ENCODE measurements at places on chromosomes 5 and 9.

GRCh38 chr9:31137176-31138160, 1247.0 kb upstream of the ACO1 start:
- no peak for DNase-seq

DNA sequence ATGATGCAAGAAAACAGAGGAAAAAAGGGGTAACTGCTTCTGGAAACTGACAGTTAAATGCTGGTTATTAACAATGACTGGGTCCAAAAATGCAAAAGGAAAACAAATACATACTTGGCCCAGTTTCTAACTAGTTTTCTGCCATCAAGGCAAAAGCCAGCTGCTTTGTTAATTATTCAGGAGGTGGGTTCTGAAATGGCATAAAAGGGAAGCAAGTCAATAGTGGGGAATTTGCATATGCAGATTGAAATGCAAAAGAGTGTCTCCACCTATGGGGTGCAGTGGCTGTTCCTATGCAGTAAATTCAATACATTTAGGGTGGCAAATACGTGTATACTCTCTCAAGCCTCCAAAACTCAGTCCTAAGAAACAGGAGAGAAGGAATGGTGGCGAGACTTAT, 33.4 kb downstream of the BARHL1 start:
- no peak for DNase-seq

DNA sequence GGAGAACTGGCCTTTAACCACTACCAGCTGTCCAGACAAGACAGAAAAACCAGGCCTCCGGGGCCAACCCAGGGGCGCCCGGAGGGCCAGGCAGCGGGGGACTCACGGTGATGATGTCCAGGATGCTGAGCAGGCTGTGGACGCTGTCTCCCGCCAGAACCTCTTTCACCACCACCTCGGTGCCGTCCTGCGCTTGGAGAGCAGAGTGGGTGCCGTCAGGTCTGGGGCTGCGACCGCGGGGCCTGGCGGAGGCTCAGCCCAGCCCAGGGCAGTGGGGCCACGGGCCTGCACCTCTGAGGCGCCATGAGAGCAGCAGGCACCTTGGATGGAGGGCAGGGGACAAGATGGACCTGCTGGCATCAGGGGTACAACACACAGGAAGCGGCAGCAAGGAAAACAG, 9.7 kb downstream of the PNPLA7 start:
- DNase-seq = no peak

GRCh38 chr9:80931163-80931562, 758.2 kb downstream of the TLE1 start:
- no peak for DNase-seq

DNA sequence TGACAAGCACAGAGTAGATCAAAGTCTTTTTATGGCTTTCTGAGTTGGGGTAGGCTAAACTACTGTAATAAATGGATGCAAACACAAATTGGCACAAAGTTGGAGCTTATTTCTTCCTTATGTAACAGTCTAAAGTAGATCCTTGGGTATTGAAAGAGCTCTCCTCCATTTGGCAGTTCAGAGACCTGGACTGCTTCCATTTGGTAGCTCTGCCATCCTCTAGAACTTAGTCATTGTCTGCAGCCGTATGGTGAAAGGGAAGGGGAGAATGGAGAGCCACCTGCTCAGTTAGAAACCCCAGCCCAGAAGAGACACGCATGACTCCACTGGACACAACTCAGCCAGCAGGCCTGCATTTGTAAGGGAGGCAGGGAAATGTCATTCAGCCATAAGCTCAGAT, 345.0 kb downstream of the DMAC1 start:
- no peak for DNase-seq

DNA sequence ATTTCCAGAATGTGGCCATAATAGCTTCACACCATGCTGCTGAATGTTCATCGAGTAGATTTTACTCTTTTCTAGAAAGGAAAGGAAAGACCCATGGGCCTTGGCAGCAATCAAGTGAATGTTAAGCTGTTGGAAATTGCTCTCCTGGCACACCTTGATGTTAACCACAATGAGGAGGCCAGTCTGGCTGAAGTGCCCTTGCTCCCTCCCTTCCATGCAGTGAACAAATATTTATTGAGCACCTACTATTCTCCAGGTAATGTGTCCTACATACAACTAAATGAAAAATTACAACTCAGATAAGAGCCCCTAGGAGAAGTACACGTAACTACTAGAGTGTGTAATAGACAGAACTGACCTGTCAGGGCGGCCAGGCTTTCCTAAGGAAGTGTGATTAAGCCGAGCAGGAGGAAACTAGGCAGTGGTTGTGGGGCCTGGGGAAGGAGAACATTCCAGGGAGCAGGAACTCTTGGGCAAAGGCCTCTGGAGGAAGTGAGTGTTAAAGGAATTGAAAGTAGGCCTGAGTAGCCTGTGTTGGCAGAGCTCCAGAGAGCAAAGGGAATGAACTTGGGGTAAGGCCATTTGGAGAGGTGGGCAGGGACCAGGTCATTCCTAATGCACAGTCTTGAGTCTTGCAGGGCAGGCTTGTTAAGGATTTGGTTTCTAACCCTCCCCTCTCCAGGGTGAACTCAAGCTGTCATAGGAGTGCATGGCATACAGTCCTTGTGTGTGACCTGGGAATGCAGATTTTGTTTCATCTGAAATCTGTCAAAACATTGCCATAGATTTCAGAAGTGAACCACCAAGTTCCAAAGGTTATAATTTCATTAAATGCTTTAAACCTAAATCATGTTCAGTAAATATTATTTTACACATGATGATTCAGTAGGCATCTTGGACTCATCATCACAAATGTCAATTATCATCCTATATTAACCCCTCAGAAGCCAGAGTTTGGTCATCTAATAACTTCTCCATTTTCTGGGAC, 9.0 kb upstream of the ZSWIM6 start:
- DNase-seq = no peak

GRCh38 chr9:98180996-98181395, 11.4 kb downstream of the CORO2A start:
- DNase-seq = no peak

GRCh38 chr9:111854799-111855198, 41.8 kb upstream of the UGCG start:
- DNase-seq = no peak

- DNase-seq = no peak
Measured at GRCh38 chr9:113828221-113828620, 47.9 kb upstream of the ZNF618 start.

DNA sequence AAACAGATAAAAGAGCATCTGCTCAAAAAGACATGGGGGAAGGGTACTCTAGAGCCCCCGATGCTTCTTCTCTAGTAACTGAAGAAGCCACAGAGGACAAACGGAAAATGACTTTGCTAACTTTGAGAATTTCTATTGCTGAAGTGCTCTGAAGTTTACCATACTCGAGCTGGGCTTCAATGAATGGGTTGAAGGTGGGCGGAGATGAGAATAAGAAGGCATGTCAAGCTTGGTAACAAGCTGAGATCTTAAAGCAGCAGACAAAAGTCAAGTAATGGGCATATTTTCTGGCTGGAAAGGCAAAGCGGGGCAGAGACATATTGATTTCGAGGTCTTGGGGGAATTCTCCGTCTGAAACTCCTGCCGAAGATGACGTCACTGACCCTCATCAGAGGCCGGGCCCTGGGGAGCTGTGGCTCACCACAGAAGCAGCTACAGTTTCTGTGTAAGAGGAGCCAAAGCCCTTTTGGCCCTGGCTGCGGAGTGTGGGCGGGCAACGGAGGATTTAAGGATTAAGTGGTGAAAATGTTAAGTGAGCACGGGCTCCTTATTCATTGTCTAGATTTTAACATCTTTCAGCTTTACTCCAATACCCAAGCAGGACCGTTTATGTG, 115.8 kb upstream of the SLIT3 start:
- no peak for DNase-seq

DNA sequence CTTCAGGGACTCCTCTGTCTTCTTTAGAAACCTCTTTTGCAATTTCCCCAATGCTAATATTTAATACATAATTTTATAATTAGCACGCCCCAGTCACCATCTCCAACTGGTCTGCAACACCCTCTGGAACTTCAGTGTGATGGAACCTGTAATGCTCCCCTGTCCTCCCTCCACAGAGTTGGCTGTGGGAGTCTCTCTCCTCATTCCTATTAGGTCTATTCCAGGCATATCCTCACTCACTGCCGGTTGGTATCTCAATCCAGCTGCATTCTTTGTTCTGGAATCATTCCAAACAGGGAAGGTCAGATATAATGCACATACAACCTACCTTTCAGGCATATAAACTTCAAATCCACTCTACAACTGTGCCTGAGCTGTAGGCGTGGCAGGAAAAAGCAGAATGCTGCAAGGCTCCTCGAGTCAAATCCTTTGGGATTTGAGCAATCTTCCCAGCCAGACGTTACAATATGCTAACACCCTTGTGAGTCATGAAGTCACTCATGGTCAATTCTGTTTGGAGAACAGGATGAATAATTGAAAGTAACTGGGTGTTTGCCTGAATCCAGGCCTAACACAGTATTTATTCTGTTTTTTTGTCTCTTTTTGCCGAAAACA, 293.8 kb downstream of the CWC27 start:
- no peak for DNase-seq

DNA sequence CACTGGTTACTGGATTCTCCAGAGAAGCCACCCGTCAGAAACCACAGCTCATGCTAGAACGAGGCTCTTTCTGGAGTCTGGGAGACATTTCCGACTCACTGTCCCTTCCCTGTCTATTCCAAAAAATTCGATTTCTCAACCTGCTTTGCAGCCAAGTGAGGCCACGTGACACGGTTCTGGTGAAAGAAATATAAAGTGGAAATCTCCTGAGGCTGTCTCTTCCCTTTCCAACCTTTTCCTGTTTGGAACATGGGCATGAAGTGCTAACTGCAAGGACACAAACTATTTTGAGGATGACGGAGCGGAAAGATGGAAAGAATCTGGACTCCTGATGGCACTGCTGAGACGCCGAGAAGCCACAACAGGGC, 6.1 kb upstream of the PTGS1 start:
- no peak for DNase-seq

DNA sequence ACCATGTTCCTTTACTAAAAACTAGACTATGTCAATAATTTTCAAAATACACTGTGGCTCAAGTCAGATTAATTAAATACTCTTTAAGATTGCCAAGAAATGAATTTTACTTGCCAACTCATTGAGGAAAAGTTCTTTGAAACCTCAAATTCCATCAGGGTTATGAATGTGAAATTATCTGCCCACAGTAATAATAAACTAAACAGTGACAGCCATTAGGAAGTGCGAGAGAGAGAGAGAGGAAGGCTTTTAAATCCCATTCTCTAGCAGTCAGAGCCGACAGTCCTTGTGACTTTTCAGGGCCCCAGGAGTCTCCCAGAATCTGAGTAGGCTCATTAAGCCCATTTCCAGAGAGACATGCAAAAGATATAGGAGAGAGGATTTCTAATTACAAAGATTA, 236.1 kb downstream of the MARCHF11 start:
- no peak for DNase-seq

GRCh38 chr9:136011703-136012496, 50.7 kb upstream of the UBAC1 start:
- DNase-seq = no peak

DNA sequence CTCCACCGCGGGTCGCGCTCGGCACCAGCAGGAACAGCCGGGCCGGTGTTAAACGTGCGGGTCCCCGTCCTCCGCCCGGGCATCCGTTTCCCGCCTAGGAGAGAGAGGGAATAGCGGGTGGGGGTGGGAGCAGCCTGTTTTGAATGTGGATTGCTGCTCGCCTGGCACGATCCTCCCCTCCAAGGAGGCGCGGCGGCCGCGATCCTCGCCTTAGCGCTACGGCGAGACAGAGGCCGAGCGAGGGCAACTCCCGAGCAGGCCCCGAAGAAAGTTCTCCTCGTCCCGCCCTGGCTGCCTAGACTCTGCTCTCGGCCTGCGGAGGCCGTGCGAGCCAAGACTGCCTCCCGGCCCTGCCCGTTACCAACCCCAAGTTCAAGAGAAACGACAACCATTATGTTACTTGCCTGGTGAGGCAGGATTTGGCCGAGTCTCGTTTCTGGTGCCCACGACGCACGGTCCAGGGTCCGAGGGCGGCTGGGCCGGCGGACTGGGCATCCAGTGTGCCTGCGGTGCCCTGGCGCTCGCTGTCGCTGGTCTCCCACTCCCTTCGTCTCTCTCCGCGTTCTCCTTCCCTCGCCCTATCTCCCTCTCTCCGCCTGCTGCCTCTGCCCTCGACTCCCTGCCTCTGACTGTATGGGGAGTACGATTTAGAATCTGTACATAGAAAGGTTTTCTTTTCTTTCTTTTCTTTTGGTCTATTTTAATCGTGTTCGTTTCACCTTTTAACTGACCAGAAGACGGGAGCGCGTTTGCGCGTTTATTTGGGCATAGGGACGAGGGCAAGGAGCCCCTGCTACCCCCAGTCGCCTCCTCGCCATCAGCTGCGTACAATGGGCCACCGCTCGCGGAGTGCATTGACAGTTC, 724 bp downstream of the NR2F1-AS1 start:
- no peak for DNase-seq

- DNase-seq = no peak
Measured at GRCh38 chr9:109901201-109901600, 121.2 kb downstream of the PALM2AKAP2 start.

Measured in stimulated activated CD4-positive, alpha-beta T cell treated with anti-CD3 and anti-CD28 coated beads, TNF-alpha, amount 100 ng/mL, for 1 hour (primary cell).